ENCODE measurements at places on chromosomes 5 and 9.

DNA sequence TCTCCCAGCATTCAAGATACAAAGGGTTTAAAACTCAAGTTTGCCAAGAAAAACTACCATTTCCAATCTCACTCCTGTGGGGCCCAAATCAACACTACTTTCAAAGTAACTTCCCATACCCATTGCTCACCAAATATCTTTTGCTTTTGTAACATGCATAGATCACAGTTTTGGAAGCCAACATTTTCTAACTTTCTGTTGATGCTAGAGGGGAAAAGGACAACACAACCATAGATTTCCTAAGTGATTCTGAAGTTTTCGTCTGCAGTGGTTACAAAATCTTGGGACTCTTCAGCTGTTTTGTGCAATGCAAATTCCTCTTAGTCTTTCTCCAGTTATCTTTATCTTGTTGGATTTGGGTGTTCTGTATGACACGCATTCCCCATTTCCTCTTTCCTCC, 94.1 kb upstream of the PAPPA start:
- DNase-seq = no peak

DNA sequence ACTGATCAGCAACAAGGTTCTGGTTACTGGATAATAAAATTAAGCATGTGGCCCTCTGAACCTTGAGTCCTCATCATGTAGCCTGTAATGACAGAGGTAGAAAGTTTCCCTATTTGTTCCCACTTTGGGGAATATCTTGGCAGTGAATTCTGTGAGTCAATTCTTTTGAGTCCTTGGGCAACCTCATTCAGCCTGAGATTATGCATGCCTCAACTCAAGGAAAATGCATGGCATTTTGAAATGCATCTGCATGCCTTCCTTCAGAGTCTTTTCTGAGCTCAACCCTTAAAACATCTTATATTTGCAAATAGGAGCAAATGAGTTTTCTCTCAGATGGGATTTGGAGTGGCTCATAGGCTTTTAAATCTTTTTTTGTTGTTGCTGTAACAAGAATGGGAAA, 218.1 kb upstream of the CD180 start:
- DNase-seq = no peak

GRCh38 chr5:132640613-132641012, 17.4 kb upstream of the IL13 start:
- DNase-seq = no peak

DNA sequence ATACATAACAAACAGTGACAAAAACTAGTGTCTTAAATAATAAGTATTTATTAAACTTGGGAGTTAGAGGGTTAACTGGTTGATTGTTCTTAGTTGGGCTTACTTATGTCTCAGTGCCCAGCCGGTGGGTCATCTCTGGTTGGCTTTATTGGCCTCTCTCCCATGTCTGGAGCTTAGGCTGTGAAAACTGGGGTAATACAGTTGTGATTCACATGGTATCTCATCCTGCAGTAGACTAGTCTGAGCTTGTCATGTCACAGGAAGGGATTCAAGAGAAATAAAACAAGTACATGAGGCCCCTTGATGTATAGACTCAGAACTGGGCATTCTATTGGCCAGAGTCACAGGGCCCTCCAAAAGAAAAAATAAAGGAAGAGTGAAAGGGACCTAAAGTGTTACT, 466.4 kb upstream of the SMC2 start:
- DNase-seq = no peak

DNA sequence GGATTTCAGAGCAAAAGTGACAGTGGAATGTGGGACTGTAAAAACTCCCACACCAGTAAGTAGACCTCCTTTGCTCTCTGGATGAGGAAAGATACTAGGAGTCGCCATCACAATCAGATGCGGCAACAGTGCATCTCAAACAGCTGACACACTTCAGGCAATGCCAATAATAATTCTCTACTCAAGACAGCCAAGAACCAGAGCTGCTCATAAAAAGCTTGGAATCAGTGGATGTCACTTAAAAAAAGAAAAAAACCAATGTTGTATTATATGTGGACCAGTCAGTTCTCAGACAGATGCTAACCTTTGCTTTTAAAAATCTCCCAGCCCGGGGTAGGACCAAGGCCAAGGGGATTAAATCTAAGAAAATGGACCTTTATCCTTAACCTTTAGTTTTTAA, 185.0 kb downstream of the GNA14 start:
- DNase-seq = no peak

DNA sequence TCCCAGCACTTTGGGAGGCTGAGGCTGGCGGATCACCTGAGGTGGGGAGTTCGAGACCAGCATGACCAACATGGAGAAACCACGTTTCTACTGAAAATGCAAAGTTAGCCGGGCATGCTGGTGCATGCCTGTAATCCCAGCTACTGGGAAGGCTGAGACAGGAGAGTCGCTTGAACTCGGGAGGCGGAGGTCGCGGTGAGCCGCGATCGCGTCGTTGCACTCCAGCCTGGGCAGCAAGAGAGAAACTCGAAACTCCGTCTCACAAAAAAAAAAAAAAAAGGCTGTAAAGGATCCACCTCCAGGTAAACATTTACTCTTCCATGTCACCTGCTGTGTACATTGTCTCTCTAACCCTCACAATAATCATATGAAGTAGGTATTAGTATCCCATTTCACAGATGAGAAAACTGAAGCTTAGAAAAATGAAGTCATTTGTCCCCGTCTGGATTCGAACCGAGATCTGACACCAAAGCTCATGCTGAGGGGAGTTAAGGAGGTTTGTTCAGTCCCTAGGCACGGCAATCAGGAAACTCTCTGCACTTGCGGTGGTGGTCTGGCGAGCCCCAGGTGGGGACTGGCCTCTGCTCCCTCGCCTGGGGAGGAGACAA, 494 bp upstream of the DOCK2 start:
- DNase-seq = no peak

DNA sequence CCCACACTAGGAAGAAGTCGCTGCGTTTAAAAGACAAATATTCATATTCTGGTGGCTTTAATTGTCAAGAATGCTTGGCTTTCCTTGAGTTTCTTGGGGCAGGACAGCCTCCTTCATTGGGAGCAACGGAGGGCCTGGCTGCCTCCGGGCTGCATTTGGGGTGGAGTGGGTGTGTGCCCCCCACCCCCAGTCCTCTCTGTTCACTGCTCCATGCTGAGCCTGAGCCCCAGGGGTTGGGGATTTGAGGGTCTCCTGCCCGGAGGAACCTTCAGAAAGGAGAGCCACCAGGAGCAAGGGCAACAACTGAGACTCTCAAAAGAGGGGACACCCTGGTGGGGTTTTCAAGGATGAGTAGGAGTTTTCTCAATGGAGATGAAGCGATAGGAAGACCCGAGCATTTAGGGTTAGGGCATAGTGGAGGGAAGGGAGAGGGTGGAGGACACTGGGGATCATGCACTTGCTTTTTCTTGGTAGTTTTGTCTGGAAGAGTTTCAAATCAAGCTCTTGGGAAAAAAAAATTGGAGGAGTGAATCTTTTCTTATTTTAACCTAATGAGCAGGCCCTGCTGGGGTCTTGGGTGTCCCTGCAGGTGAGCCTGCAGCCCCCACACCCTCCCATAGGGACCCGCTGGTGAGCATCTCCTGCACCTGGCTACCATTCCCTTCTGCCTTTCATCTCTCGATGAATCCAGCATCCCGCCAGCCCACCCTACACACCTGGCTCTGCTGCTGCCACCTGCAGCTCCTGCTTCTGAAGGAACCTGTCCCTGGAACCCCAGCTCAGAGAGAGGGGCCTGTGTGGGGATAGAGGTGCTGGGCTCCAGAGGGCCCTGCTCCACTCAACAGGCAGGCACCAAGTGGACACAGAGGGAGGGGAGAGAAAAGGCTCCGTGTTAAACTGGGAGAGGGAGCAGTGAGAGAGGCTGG, 4.1 kb downstream of the SLC6A19 start:
- no peak for DNase-seq

DNA sequence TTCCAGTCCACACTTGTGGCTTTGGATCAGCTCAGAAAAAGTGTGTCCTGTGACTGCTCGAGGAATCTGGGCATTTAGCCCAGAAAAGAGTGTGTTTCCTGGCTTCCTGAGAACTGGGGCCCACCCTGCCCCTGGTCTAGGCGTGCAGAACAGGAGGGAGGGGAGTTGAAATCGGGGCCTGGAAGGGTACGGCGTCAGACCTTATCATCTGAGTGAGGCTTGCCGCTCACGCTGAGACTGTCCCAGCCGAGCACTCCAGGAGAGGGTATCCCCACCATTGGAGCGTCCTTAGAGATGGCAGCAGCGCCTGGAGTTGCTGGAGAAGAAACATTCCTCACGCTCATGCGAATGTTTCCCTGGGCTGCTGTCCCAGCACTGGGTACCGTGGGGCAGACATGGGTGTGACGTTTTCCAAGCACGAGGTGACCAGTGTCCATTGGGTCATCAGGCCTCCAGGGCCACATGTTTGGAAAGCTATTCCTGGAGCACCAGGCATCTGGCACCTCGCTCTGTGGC, 22.5 kb downstream of the NEK6 start:
- no peak for DNase-seq

GRCh38 chr9:38423973-38424843, at the start of gene IGFBPL1:
Gene IGFBPL1 (minus strand): TSS chr9:38424454. CDS start chr9:38424424, 30 bp downstream.
- DNase-seq = no peak

GRCh38 chr5:105947461-105947860, 1723.3 kb downstream of the EFNA5 start:
- no peak for DNase-seq

- no peak for DNase-seq
Measured at GRCh38 chr5:110209401-110209800, 517.1 kb downstream of the TMEM232 start.

DNA sequence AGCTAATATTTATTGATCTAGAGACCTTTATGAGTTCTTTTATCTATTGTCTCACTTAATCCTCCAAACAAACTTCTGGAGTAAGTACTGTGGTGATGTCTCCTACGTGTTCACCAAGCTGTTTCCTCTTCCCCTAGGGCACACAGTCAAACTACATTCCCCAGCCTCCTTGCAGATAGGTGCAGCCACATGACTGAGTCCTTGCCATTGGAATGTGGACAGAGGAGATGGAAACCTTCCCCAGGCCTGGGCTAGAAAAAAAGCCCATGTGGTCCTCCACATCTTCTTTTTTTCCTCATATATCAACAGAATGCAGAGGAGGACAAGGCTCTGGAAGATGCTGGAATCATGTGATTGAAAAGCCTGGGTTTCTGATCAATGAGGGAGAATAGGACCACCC, 88.0 kb downstream of the ANKRD55 start:
- no peak for DNase-seq

DNA sequence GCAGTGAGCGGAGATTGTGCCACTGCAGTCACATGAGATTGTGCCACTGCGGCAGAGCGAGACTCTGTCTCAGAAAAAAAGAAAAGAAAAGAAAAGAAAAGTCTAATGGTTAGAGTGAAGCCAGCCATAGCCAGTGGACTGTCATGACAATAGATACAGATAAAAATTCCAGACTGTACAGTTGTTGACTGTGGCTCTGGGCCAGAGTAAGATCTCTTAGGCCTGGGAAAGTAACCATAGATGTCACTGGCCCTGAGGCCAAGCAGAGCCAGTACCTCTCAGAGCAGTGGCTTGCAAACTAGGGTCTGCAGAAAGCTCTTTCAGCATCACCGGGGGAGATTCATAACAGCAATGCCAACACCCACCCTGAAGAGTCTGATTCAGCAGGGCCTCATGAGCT, 44.1 kb upstream of the SUB1 start:
- no peak for DNase-seq

GRCh38 chr5:165026971-165027370, 1521.6 kb downstream of the MAT2B start:
- no peak for DNase-seq

- peak; percentile 75 for DNase-seq
Measured at GRCh38 chr5:176542135-176542595, 5.0 kb upstream of the RNF44 start.

GRCh38 chr5:90939211-90939610, 380.6 kb downstream of the ADGRV1 start:
- no peak for DNase-seq

GRCh38 chr5:164909673-164910072, 1404.3 kb downstream of the MAT2B start:
- no peak for DNase-seq

- DNase-seq = no peak
Measured at GRCh38 chr9:89648247-89649000, 43.6 kb downstream of the GADD45G start.

DNA sequence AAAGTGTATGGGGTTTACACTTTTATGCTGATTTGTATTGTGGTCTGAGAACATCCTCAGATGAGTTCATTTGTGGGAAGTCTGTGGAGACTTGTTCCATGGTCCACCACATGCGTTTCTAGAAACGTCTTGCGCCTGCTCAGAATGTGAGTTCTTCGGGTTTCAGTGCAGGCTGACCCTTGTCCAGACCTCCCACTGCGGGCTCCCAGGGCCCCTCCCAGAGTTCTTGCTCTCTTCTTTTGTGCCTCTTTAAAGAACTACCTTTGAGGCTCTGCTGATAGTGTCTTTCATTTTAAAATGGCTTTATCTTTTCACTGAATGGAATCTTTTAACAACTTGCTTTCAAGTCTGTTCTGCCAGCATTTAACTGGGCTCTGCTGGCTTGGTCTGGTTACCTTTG, 17.6 kb downstream of the NDUFS6 start:
- DNase-seq = no peak

DNA sequence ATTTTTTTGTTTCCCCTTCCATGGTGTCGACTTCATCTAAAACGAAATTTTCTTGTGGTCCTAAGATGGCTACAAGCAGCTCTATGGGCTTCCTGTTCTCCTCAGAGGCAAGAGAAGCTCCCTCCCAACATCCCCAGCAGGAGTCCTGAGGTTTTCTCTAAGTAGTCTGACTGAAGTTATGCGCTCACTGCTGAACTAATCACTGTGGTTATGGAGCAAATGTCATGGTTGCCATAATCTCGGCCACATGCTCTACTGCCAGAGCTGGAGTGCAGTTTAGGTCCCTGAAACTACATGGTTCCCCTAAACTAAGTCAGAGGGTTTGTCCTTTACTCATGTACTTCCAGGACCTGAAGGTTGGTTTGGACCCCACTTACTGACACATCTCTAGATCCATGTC, 68.0 kb upstream of the MAMDC2 start:
- no peak for DNase-seq

DNA sequence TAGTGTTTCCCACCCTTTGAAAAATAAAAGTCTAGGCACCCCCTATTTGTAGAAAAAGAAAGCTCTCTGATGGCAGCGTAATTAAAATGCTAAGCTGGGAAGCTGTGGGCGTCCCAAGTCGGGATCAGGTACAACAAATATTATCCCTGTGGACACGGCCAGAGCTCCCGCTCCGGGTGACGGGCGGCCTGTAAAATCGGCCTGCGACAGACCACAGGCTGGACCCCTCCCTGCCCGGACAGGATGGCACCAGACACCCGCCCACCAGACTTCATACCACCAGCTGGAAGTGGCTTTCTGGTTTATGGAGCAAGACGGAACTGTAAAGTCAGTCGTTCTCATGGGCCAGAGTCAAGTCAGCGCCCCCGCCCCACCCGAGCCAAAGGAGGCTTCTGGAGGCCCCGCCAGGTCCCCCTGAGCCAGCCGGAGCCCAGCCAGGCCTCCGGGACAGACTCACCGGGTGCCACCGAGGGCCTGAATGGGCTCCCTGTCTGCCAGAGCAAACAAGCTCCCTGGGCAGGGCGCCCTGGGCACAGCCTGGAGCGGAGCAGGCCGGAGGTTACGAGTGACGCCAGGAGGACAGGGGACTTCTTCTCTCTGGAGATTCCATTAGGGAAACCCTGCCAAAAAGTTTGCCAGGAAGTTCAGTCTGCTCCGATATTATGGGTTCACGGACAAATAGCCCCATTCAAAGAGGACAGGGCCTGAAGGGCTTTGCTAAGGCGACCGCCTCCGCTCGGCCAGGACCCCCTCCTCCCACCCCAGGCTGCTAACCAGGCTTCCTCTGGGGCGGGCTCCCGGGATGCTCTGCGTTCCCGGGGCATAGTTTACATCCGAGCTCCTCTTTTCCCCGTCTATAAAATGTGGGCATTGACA, 173.7 kb downstream of the ERCC6L2 start:
- no peak for DNase-seq
